Activated naive CD4-positive, alpha-beta T cell (primary cell): ENCODE measurements at places on chromosomes 2 and 18.

DNA sequence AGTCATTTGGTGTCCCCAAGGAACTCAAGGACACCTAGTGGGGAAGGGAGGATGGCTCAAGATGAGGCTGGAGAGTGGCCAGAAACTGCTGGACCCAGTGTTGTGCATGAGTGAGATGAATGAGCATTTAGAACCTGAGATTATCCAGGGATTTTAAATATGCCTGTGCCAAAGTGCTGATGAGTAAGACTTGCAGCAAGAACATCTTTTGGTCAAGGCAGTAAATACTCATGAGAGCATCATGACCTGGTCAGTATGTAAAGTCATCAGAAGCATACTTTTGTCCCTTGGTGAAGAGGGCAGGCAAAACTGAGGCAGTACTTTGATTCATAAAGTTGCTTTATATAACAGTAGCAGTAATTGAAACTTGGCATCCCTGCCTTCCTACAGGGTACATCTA is 3.1 kb upstream of the SPP2 start:
- DNase-seq = no peak

DNA sequence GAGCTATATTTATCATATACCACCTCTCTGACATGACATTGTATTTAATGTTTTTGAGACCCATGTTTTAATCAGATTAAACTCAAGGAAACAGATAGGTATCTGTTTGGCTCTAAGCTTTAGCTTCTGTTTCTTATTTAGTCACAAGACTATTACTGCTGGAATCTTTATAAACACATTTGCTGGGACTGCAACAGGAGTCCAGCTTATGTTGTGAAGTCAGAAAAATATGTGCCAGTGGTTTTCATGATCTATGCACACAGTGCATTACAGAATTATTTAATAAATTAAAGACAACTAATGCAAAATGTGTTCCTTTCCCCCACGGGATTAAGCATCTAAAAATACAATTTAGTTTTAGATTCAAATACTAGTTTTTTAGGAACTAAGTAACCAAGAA is 338.9 kb downstream of the ZEB2 start:
- DNase-seq = no peak

GRCh38 chr2:38492042-38492615 is 110.6 kb downstream of the HNRNPLL start:
- no peak for DNase-seq

DNA sequence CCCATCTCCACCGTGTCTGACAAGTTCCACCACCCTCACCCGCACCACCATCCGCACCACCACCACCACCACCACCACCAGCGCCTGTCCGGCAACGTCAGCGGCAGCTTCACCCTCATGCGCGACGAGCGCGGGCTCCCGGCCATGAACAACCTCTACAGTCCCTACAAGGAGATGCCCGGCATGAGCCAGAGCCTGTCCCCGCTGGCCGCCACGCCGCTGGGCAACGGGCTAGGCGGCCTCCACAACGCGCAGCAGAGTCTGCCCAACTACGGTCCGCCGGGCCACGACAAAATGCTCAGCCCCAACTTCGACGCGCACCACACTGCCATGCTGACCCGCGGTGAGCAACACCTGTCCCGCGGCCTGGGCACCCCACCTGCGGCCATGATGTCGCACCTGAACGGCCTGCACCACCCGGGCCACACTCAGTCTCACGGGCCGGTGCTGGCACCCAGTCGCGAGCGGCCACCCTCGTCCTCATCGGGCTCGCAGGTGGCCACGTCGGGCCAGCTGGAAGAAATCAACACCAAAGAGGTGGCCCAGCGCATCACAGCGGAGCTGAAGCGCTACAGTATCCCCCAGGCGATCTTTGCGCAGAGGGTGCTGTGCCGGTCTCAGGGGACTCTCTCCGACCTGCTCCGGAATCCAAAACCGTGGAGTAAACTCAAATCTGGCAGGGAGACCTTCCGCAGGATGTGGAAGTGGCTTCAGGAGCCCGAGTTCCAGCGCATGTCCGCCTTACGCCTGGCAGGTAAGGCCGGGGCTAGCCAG is 1.2 kb downstream of the ONECUT2 start:
- no peak for DNase-seq

DNA sequence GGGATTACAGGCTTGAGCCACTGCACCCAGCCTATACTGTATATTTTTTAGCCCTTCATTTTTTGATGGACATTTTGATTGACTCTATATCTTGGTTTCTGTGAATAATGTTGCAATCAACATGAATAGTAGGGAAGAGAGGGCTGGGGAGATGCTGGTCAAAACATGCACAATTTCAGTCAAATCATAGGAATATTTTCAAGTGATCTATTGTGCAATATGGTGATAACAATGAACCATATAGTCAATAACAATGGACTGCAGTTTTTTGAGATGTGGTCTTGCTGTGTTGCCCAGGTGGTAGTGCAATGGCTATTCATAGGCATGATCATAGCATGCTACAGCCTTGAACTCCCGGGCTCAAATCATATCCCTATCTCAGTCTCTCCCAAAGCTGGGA is 264.7 kb upstream of the TMEFF2 start:
- DNase-seq = no peak

- DNase-seq = no peak
These were observed 168.3 kb downstream of the RNF152 start for GRCh38 chr18:61724532-61724931.

DNA sequence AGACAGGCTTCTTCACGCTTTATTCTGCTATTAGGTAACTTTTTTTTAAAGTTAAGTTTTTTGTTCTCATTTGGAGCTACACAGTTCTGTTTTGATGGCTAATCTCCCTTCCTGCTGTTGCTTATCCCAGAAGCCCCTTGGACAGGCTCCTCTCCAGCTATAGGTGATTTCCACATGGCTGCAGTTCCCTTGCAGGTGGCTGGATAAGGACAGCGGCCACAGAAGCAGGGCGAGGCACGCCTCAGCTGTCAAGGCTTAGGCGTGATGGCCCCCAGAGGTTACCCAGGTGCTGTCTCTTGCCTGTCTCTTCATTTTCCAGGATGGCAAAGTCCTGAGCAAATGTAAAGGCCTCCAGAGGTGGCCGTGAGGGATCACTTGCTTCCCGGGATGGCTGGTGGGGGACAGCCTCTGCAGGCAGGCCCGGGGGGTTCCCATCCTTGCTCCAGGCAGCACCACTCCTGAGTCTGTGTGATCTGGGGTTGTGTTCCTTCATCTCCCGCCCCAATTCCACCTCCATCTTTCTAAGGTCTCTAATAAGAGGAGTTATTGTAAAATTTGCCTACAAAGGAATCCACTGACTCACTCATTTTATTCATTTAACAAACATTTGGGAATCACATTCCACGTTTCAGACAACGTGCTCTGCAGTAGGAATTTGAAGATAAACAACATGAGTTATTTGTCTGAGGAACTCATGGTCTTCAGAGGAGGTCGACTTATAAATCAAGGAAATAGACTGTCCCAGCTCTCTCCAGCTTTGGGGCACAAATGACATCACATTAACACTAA is 53.4 kb downstream of the NAPG start:
- no peak for DNase-seq

DNA sequence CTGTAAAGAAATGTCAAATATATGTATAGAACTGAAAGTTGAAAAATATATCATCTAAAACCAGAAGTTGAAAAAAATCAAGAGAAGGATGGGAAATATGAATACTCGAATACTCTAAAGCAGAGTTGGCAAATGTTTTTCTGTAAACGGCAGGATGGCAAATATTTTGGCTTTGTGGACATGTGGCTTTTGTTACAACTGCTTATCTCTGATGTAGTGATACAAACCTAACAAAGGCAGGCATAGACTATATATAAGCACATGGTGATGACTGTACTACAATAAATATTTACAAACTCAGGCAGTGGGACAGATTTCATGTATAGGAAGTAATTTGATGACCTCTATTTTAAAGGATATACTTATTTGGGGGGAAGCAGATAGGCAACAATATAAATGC is 224.6 kb upstream of the LRRTM4 start:
- no peak for DNase-seq

DNA sequence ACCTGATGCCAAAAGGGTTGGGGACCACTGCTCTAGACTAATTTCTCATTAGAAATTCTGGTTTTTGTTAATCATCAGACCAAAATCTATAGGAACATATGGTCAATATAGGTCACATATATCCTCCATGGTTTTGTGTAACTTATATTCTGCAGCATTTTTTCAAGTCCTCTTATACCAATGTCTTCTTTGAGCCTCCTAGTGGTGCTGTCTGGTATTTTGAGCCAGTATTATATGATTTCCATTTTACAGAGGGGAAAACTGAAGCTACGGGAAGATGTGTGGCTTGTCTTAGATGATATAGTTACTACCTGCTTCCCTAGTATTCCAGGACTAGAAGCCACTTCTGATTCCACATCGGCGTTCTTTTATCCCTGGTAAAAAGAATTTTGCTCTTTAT is 13.8 kb downstream of the MAPK4 start:
- no peak for DNase-seq

- DNase-seq = no peak
These were observed 83.4 kb downstream of the MTCL1 start for GRCh38 chr18:8788503-8789429.

- no peak for DNase-seq
These were observed 248.8 kb downstream of the EIPR1 start for GRCh38 chr2:3128786-3129185.

GRCh38 chr18:39462436-39462835 is 1896.8 kb upstream of the CELF4 start:
- DNase-seq = no peak

DNA sequence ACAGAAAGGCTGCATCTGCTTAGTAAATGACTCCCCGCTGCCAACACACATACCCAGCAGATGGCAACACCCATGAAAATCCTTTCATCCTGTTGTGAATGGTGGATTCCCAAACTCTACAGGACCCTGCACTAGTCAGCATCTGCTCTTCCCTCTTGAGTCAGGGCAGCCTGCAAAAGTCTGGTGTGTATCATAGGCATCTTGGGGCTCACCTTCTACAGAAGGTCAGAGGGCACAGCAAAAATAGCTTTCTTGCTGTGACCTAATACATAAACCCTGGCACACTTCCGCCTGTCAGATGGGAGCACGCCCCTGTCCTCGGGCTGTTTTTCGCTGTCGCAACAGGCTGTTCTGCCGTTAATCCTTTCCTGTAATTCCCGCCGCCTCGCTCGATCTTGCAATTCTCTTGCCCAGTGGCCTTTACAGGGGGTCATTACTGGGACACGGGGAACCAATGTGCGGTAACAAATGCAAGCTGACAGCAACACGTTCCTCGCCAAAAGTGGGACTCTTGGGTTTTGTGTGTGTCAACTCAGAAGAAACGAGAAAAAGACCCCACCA is 19.9 kb upstream of the SCYGR1 start:
- DNase-seq = no peak

DNA sequence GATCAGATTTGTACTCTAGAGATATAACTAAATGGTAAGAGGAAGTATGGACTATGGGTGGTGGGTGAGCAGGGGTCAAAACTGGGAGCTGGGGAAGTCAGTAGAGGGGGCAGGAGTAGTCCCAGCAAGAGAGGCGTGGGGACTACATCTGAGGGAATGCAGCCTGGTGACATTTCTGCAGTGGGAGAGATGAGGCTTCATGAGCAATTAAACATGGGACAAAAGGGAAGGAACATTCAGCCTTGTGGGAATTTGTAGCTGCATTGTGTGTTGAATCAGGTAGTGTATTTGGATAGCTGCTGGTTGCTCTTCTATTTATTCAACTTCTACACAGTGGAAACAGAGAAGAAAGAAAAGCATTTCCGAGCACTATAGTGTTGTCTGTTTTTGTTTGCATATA is 3.6 kb downstream of the CNOT11 start:
- DNase-seq = no peak

DNA sequence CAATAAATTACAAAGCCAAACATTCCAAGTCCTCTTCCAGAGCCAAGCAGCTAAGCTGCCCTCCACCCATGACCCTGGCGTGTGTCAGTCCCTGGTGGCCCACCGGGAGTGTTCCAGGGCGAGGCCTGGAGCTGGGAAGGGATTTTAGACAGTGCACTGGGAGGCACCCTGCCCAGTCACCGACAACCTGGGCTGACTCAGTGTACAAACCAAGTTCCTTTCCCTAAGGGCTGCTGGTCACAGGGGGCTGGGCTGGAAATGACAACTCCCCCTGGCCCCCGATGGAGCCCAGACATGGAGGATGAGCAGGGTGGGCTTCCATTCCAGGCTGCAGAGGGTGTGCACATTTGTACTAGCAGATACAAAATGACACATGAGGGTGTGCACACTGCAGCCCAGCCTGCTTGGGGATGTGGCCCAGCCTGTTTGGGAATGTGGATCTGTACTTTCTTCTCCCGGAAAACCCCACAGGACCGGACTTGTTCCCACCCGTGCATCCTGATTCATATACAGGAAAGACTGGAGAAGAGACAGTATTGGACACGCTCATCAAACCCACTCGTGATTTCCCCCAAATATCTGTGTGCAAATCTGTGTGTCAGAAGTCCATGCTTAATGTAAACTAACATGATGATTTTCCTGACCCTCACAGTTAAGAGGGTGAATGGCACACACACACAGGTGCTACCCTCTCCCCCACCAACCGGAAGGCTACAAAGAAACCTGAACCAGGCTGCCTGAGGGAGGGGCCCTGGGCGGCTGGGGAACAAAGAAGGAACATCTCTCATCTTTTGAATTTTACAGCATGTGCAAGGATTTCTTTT is 58.9 kb downstream of the NDUFA10 start:
- no peak for DNase-seq

DNA sequence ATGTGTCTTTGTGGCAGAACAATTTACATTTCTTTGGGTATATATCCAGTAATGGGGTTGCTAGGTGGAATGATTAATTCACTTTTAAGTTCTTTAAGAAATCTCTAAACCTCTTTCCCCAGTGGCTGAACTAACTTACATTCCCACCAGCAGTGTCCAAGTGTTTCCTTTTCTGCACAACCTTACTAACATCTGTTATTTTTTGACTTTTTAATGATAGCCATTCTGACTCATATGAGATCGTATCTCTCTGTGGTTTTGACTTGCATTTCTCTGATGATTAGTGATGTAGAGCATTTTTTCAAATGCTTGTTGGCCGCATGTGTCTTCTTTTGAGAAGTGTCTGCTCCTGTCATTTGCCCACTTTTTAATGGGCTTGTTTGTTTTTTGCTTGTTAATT is 43.1 kb upstream of the PTH2R start:
- no peak for DNase-seq

DNA sequence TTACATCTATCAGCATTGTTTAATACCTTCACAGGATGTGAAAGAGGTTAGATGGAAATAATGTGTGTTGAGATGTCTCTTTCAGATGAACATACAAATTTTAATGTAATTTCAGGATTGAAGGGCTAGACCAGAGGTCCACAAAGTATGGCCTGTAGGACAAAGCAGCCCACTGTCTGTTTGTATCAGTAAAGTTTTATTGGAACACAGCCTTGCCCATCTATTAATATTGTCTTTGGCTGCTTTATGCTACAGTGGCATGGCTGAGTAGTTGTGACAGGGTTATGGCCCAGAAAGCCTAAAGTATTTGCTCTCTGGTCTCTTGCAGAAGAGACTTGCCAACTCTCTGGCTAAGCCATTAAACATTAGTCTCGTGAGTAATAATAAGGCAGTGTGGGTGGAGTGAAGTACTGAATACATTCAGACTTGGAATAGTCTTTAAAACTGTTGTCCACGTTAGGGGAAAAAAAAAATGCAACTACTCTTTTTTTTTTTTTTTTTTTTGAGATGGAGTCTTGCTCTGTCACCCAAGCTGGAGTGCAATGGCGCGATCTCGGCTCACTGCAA is 74.5 kb upstream of the NOSTRIN start:
- DNase-seq = no peak

- no peak for DNase-seq
These were observed 48.4 kb upstream of the TMEM17 start for GRCh38 chr2:62554440-62554839.
